DMS79 (cell line): ENCODE measurements at places on chromosomes 7 and 10.

- DNase-seq, result no peak
Observed at GRCh38 chr10:117545141-117546019, 2.8 kb downstream of the EMX2 start.

DNA sequence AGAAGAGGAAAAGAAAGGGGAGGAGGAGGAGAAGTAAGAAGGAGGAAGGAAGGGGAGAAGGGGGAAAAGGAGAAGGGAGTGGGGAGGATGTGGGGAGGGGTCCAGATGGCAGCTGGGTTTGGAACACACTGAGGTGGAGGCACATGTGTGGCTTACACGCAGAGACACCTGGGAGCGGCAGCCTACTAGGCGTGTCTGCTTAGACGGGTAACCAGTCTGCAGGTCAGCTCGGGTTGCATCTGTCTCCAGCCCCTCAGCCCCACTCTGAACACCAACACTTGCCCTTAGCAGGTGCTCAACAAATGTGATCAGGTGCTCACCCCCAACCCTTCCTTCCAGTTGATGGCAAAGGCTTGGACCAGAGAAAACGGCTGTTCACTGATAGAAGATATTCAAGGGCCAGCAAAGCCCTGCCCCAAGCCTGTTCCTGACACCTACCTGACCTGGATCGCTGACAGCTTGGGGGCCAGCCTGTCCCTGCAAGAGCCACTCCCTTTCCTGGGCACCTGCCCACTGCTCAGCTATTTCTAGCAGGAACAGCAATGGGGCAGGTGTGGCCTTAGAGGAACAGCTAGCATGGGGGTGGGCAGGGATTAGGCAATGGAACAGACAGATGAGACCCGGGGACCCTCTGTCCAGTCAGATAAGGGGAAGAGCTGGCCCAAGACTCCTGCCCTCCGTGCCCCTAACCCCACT lies 70.5 kb downstream of the SH3PXD2A start:
- DNase-seq, result no peak

DNA sequence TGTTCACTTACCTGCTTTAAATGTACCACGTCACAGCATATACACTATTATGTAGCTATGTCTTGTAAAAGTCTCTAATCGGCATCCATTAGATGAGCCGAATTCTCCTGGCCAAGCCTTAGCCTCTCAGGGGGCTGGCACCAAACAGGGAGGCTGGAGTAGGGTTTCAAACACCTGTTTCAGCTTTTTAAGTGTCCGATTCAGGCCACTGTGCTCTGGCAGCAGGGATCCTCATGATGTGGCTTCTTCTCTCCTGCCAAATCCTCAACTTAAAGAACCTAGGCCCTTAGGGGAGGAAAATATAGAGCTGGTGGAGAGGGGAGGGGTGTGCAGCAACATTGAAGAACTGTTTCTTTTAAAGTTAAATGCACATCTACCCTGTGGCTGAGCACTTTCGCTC lies 68.5 kb upstream of the NFKB2 start:
- peak; percentile 28 for DNase-seq

DNA sequence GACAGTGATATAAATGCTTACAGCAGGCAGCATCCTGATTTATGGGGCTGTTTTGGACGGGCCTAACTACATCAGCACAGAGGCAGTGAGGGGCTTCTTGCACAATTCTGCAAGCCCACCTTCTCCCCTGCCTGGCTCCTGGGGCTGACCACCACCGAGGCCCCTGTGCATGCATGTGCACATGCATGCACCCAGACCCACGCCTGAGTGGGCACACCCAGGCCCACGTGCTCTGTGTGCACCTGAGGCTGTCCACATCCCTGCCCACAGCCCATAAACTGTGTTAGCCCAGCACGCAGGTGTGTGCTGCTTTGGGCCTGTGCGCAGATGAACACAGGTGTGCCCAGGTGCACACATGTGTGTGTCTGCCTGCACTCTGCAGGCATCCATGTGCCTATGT lies 40.0 kb downstream of the ZMIZ1 start:
- DNase-seq, result no peak

DNA sequence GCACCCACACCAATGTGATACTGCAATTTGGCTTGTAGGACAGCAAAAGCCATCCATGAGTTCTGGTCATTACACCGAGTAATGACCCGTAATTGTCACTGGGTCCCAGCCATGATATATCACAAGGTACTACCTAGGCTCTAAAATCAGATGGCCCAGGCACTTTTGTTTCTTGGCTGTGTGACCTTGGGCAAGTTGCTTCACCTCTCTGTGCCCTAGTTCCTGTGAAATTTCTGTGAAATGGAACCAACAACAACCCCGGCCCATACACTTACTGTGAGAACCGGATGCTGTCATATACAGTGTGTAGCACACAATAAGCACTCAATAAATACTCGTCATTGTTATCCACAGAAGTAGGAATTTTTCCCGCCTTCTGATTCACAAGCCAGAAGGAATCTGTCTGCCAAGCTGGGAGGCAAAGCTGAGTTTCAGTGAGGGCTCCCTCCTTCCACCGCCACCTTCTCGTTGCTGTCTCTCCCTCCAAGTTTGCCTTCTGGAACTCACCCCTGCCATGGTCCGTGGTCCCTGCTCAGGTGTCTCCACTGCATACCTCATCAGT lies 6.4 kb upstream of the CYTH3 start:
- DNase-seq, result no peak

- no peak for DNase-seq
Observed at GRCh38 chr7:70355198-70356020, 757.1 kb downstream of the AUTS2 start.
